Putamen (tissue), 1 donor: ENCODE measurements at places on chromosomes 4 and X.

GRCh38 chr4:5877392-5877791 is 15.5 kb downstream of the CRMP1 start:
- DNase-seq: no peak

GRCh38 chr4:54215379-54216077 is 13.6 kb upstream of the PDGFRA start:
- no peak for DNase-seq

DNA sequence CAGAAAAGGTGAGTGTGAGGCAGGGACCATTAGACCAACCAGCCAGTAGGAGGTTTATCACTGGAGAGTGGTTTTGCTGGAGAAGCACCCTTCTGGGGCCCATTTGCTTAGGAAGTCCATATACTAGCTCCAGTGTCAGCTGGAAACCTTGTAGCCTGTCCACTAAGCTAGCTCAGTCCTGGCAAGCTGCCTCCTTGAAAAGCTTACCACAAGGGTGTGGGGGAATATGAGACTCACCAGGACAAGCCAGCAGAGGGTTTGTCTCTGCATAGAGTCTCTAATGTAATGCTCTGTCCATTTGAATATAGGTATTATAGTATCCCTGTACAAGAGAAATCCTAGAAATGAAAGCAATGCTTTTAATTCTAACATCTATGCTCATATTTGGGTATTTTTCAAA is 86.3 kb downstream of the FBXL5 start:
- no peak for DNase-seq

DNA sequence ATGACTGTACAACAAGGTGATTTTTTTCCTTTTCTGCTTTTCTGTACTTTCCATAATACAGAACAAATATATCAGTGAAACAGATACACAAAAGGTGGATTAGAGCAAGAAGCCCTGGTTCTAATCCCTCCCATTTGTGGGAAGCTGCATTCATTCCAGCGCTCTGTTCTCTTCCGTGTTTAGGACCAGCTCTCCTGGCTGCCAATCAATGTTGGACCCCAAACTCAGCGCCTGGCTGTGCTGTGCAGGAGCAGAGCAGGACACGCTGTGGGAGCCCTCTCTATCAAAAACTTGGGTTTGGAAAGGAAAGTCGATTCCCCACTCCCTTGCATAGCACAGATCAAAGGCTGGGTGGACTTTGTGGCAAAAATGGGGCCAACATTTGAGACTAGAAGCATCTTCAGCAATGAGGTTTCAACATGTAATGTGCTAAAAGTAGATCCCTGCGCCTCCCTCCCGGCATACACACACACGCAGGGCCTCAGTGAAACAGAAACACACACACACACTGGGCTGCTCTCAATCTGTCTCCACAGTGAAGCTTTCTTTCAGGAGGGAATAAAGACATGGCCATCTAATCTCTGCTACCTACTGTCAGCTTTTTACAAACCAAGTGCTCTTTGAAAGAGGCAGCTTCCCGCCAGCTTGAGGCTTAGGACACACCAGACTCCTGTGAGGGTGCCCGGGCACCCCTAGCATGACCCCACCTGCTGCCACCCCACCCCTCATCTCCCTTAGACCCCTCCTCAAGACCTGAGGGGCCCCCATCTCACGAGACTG is 12.2 kb downstream of the WDR1 start:
- DNase-seq: no peak

GRCh38 chr4:67933755-67934154 is 29.5 kb downstream of the TMPRSS11A start:
- DNase-seq: no peak

GRCh38 chrX:96474029-96474740 is 210.5 kb upstream of the DIAPH2 start:
- no peak for DNase-seq
